ENCODE measurements at places on chromosomes 4 and X.

DNA sequence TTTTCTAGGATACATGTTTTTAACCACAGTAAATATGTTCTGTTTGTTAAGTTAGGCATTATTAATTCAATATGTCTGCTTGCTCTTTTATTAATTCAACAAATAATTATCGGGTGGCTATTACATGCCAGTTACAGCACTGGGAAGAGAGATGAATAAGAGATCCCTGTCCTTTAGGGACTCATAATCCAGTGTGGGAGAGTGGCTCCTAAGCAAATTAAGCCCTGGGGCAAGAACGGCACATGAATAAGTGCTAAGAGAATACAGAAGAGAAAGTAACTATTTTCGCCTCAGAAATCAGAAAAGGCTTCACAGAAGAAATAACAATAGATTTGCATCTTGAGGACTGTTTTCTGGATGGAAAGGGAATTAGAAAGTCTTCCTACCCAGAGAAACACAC is 236.7 kb downstream of the NR3C2 start:
- no peak for DNase-seq

DNA sequence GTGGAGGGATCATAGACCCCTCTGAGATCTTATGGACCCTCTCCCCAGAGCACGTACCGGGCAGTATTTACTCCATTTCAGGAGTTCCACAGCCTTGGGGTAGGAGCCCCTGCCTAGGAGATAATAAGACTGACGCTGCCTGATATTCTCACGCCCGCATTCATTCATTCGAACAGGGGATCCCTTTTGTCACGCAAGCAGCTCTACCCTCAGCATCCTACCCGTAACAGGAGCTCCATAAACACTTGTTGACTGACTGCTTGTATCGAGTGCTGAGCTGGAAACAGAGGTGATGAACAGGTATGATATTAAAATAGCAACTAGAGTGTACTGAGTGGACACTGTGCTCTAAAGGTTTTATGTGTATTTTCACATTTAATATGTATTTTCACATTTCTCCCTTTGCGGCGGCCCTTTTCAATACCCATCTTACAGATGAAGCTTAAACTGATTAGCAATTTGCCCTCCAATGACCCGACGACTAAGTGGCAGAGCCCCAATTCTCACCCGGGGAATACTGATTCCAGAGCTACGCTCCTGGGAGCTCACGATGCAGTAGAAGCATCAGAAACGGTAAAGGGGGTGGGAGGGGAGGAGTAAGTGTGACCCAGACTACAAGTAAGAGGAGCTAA is 888 bp downstream of the RAB28 start:
- DNase-seq, result no peak

GRCh38 chrX:121103381-121103780 is 56.0 kb downstream of the GLUD2 start:
- no peak for DNase-seq

- DNase-seq, result no peak
Measured at GRCh38 chr4:151930372-151930771, 169.6 kb upstream of the GATB start.

DNA sequence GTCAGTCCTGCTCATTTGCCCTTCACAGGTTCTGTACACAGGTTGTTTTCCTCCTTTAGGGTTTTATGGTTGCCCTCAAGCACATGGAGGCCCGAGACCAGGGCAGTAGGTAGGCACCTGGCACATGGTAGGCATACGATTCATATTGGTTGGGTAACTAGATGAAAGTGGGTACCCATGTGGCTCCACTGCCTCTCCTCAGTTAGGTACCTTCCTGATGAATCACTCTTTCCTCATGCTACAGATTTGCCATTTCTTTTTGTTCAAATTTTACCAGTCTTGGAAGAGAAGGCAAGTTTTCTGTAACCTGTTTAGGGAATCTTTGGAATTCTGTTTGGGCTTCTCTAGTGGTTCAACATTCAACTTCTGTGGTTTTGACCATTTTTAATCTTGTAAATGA is 121.3 kb downstream of the FHIP1A start:
- DNase-seq, result no peak

Data from substantia nigra (tissue), 51 donors.